Esophagus squamous epithelium (tissue), 5 donors: ENCODE measurements at places on chromosomes 13 and 19.

GRCh38 chr19:38070573-38070972 lies 153.4 kb downstream of the DPF1 start:
- no peak for DNase-seq

DNA sequence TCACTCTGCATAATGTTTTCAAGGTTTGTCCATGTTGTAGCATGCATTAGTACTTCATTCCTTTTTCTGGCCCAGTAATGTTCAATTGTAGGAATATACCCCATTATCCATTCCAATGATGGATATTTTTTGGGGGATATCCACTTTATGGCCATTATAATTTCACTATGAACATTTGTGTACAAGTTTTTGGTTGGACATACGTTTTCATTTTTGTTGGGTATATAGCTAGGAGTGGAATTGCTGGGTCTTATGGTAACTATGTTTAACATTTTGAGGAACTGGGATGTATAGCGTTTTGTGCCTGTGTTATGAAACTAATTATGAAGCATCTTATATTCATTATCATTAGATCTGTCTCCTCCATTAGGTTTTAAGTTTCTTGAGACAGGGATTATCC lies 191.6 kb downstream of the TM9SF2 start:
- no peak for DNase-seq

DNA sequence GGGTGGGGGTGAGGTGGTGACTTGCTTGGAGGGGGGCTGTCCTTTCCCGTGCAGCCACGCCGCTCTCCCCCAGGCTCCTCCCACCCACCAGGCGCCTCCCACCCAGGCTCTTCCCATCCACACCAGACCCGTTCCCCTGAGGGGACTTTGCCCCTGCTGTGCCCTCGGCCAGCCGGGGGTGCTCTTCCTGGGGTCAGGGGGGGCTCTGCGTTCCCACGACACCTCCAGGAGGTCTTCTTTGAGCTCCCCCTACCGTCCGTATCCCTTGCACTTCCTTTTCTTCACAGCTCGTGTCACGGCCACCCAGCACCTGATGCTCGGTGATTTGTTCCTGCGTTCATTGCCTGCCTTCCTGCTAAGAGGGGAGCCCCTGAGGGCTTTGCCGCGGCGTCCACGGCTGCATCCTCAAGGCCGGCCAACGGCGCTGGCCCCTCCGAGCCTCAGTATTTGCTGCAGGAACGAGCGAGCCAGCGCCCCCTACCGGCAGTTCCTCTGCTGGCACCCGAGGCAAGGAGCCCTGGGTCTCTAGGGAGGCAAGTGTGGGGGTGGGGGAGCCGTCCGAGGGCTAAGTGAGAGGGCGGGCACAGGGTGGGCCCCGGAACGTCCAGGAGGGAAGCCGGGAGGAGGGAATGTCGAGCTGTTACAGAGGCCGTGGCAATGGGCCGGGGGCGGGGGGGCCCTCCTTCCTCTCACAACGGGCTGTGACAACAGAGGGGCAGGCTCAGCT lies 11.8 kb downstream of the LRRC4B start:
- DNase-seq = no peak

DNA sequence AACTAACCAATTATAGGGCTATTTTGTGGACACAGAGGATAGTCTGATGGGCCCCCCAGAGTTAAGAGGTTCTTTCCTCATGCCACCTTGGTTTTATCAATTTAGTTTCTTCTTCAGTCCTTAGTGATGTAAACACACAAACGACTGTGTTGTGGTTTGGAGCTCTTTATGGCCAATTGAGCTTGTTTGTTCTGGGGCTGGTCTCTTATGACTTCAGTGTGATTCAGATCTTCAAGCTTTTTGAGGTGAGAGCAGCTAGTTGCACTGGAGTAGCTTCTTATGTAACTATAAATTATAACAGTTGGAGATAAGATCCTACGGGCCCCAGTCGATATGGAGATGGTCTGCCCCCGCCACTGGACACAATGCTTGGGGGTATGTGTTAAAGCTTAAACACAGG lies 22.0 kb upstream of the GJB6 start:
- no peak for DNase-seq

- no peak for DNase-seq
Observed at GRCh38 chr19:7982651-7983099, 22.8 kb downstream of the ELAVL1 start.

DNA sequence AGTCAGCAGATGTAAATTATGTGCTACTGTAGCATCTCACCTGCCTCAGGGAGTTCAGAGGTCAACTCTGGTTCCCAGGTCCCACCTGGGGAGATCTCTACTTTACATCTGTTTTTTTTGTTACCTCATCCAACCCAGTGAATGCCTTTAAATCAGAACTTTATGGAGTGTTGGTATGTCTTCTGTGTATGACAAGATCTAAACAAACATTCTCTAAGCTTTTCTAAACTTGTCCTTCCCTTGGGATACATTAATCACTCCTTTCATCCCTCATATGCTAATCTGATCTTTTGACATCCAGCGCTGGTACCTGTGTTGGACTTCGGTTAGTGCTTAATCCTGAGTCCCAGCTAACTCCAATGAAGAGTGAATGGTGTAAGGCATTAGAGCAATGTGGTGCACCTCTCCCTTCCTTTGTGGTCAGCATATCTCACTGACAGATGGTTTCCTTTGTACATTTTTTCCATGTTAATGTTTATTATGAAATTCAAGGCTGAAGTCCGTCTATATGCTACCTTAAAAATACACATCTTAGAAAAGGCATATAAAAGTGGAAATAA lies 213.4 kb downstream of the ABCC4 start:
- no peak for DNase-seq

GRCh38 chr13:59034198-59034597 lies 1129.5 kb downstream of the DIAPH3 start:
- no peak for DNase-seq

DNA sequence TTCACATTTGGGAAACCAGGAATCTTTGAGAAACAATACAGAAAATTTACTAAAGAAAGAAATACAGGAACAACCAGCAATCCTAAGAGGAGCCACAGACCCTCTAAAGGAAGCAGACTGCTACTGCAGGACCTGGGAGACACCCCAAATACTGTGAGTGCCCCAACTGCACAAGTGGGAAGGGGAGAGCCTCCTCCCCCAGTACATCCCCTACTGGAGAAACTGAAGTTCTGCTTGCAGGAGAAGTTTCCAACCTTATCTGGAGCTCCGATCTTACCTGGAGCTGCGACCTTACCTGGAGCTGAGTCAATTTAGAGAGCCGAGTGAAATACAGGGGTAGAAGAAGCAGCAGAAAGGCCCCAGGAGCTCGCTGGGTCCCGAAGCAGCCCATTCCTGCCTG lies 236.4 kb upstream of the SPRY2 start:
- no peak for DNase-seq

GRCh38 chr13:83666141-83666540 lies 216.1 kb downstream of the SLITRK1 start:
- DNase-seq = no peak

- no peak for DNase-seq
Observed at GRCh38 chr13:21849323-21849722, 178.4 kb downstream of the FGF9 start.

GRCh38 chr13:108033800-108034707 lies 181.3 kb downstream of the LIG4 start:
- DNase-seq = no peak
